ENCODE measurements at places on chromosomes 11 and 22.

- no peak for DNase-seq
Observed at GRCh38 chr11:90805172-90805571, 582.3 kb upstream of the CHORDC1 start.

GRCh38 chr11:107179829-107180228 lies 161.6 kb upstream of the GUCY1A2 start:
- DNase-seq: no peak

DNA sequence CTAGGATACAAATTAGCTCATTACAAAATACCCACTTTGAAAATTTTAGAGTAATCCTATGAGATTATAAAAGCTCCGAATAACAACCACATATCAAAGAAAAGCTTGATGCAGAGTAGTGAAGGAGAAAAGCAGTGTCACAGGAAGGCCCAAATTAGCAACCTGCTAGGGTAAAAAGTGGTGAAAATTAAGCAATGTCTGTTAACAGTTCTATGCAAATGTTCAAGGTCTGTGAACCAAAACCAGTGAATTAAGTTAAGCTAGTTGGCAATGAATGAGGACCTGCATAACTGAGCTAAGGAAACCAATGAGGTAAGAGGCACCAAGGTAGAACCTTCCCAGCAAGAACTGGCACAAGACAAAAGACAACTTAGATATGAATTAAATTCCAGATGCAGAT lies 29.6 kb downstream of the PRDM10 start:
- DNase-seq: no peak

- no peak for DNase-seq
Observed at GRCh38 chr11:65496304-65497140, 2.3 kb upstream of the MALAT1 start.

GRCh38 chr11:66047541-66048365 lies 1.2 kb downstream of the GAL3ST3 start:
- DNase-seq: no peak

DNA sequence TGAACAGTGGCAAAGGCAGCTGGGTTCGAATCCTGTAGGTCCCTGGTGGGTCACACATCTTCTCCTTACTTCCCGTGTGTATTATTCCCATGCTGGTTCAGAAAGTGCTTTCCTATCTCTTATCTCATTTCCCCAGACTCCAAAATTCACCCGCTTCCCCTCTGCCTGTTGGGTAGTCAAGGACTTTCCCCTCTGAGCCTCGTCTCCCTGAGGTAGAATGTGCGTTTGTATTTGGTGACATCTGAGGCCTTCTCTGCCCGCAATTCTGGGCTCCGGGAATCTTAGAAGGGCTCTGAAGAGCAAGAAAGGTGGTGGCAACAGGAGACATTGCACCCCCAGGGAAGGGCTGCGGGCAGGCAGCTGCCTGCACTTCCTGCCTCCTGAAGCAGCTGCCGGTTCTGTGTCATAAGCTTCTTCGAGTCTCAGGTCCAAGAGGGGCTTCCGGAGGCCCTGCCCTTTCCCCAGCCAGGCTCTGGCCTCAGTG lies 5.9 kb downstream of the LRRC32 start:
- DNase-seq: no peak

GRCh38 chr11:133895061-133895479 lies 49.8 kb upstream of the SPATA19 start:
- no peak for DNase-seq

GRCh38 chr11:62123669-62124185 lies at the start of gene INCENP:
INCENP (plus strand) TSS chr11:62124011; CDS start chr11:62128162, 4,151 bp downstream.
- peak; percentile 84 for DNase-seq

- no peak for DNase-seq
Observed at GRCh38 chr11:67456068-67456705, 1.0 kb downstream of the CABP4 start.

DNA sequence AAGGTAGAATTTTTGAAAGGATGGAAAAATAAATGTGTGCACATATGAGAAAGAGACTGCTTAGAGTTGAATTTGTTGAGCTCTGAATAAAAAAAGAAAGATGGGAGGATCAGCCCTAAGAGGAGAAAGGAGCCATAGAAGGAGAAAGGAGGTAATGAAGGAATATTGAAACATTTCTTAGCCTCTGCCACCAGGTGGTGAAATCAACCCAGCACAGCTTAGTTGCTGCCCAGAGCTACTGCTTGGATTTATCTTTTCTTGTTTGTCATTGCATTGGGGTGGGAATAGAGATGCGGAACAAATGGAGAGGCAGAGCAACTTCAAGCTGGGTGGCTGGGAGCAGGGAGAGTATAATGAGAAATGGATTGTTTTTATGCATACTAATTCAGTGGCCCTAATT lies 80.4 kb downstream of the SERGEF start:
- DNase-seq: no peak

DNA sequence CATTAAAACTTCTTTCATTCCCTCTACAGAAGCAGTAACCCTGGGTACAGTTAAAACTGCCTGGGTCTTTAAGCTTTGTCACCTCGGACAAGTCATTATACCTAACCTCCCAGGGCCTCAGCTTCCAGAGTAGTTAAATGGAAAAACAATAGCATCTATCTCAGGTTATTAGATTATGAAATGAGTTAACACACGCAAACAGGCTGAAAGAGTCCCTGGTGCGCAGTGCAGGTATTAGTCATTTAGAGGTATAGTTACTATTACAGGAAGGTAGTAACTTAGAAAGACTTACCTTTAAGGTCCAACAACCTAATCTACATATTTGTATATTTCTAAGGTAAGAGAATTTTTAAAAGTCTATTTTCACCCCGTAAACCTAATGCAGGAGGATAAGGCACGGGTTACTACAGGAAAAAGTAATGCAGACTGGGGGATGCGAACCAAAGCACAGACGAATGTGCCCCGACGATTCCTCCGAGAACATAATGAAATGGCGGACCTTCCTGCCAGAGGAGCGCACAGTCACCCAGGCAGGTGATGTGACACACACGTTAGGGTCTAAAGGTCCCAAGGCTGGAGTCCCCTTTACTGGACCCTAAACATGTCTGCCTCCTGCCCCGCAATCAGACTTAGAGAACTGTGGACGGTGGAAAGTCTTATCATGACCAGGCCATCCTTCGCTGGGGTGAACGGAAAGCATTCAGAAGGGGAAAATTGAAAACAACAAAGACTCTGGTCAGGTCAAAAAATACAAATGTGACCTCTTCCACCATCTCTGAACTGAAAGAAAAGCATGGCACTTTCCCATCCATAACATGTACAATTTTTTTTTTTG lies 1.3 kb downstream of the NAP1L4 start:
- DNase-seq: peak; percentile 20

- DNase-seq: no peak
Observed at GRCh38 chr22:46788441-46789172, 26.2 kb downstream of the TBC1D22A start.

DNA sequence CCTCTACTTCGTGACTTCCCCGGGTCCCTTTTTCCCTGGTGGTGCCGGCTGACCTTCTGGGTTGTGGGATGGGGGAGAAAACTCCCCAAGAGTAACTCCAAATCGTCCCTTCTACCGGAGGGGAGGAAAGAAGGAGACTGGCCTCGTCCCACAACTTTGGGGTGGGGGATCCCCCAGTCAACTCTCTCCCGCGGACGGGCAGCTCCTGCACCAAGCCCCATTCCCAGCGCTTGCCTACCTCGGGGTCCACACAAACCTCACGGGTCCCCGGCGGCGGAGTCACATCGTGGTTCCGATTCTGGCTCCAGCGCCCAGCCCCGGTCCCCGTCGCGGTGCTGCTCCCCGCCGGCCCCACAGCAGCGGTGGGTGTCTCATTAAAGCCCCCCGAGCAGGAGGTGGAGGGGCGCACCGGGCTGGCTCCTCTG lies 317 bp downstream of the BDNF start:
- no peak for DNase-seq

DNA sequence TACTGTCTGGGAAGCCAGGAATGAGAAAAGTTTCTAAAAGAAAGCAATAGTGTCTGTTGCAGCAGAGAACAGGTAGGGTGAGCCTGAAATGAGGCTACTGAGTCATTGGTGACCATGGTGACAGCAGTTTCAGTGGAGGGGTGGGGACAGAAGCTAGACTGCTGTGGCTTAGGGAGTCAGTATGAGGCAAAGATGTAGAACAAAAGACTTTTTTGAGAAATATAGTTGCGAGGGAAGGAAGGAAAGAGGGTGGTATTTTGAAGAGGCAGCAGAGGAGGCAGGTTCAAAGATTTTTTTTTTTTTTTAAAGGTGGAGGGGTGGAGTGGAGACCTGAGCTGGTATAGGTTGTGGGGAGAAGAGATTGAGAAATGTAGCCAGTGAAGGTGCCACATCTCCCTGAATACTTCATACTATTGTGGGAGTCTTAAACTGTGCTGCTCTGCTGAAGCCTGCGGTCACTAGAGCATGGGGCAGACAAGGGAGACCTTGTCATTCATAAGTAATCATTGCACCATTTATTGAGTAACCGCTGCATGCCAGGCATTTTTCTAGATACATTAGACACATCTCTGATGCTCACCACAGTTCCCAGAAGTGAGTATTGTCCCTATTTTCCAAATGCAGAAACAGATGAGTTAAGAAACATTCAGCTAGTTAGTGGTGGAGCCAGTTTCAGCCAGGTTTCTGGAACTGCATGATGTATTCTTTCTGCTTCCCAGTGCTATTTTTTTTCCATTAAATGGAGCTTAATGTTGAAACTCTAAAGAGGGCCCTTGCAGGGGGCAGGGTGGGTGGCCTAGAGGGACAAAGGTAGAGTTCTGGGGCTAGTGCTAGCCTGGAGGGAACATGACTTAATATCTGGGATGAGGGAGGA lies 49.9 kb downstream of the STIM1 start:
- peak; percentile 17 for DNase-seq
